ENCODE measurements at places on chromosomes 2 and 18. TPM values are rescaled to one million over a fixed set of nuclear protein-coding genes. Genes with fewer than 3 reads are reported as not detected.
A peak's percentile ranks its signal among the peaks of the same experiment; 100 is the strongest.

The HOXD11 gene
- not detected for total RNA-seq

The TTC32 gene
- 22.4 TPM for total RNA-seq

The COL3A1 gene
- not detected for total RNA-seq

The CRYGD gene
- 5.7 TPM for total RNA-seq

DNA sequence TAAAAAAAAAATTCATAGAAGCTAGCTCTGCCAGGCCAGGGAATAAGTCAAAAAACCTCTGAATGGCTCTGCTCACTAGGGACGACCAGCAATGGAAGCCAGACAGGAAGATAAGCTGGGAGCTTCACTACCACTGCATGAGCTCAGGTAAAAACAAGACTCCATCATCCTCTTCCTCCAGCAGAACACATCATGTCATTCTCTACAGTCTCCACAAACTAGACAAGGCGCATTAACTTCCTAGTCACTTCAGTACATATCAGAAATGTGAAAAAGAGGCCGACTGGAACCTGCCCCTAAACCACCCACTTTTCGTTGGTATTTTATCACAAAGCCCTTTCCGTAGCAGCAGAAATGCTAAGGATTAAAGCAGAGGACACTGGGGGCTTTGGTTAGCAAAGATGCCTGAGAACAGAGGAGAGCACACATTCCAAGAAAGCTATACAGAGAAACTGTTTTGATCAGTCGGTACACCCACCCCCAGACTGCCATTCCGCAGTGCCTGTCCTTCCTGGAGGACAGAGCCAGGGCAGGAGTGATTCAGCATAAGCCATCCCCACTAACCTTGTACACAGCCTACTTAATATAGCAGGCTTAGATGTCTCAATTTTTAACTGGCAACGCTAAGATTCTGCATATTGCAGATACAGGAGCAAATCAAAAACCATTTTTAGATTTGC is 53.4 kb downstream of the AAK1 start:
- DNase-seq = peak; percentile 35

GRCh38 chr2:138931284-138932256 is 151.4 kb upstream of the NXPH2 start:
- DNase-seq = no peak

GRCh38 chr2:110793034-110793433 is 60.7 kb downstream of the ACOXL start:
- no peak for DNase-seq

- no peak for DNase-seq
Observed at GRCh38 chr2:186348200-186348599, 137.9 kb upstream of the ZC3H15 start.

DNA sequence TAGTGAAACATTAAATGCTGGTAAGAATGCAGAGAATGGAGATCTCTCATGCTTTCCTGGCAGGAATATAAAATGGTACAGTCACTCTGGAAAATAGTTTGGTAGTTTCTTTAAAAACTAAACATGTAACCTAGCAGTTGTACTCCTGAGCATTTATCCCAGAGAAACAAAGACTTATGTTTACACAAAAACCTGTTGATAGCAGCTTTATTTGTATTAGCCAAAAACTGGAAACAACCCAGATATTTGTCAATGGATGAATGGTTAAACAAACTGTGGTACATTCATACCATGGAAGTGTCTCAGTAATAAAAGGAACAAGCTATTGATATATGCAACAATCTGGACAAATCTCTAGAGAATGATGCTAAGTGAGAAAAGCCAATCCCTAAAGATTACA is 81.7 kb upstream of the CTAGE1 start:
- no peak for DNase-seq

- DNase-seq = peak; percentile 54
Observed at GRCh38 chr2:222709191-222709891, 37.9 kb downstream of the MOGAT1 start.
